ENCODE measurements at places on chromosomes 2 and 18. TPM values are rescaled to one million over a fixed set of nuclear protein-coding genes. Genes with fewer than 3 reads are reported as not detected.

GRCh38 chr2:44802777-44803424 is 138.6 kb upstream of the SIX3 start:
- H3K27ac ChIP-seq = no peak overlapping the region
- DNase-seq = no peak
- no peaks in the 10 kb centered on the region for H3K4me1 ChIP-seq
- H3K27me3 ChIP-seq = peaks cover 36% of the 10 kb centered on the region
- no peaks in the 10 kb centered on the region for H3K36me3 ChIP-seq

RGPD8 gene
- total RNA-seq = 11.0 TPM

HSPE1 gene
- 291 TPM for total RNA-seq

GRCh38 chr18:9096007-9096371 is 6.5 kb upstream of the NDUFV2 start:
- DNase-seq = no peak
- H3K4me1 ChIP-seq = peaks cover 8% of the 10 kb centered on the region
- no peaks in the 10 kb centered on the region for H3K36me3 ChIP-seq
- H3K4me3 ChIP-seq = no peak overlapping the region
- no peak overlapping the region for H3K27ac ChIP-seq

- no peak overlapping the region for H3K27ac ChIP-seq
- no peaks in the 10 kb centered on the region for H3K27me3 ChIP-seq
- H3K4me1 ChIP-seq = no peaks in the 10 kb centered on the region
- no peak overlapping the region for H3K4me3 ChIP-seq
- DNase-seq = no peak
Observed at GRCh38 chr2:144650907-144651306, 131.0 kb upstream of the ZEB2 start.

DNA sequence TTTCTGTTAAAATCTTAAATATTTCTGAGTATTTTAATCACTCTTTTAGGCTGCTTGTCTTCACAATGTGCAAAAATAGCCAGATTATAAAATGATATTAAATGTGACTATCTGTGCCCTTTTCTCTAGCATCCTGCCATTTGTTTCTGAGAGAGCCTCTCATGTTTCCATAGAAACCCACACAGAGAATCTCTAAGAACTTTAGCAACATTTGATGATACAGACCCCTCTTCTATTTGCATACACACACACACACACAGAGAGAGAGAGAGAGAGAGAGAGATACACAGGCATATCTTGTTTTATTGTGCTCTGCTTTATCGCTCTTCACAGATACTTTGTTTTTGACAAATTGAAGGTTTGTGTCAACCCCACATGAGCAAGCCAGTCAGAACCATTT is 134.5 kb upstream of the DDX18 start:
- no peak for DNase-seq
- H3K27me3 ChIP-seq = no peaks in the 10 kb centered on the region
- no peak overlapping the region for H3K27ac ChIP-seq
- H3K4me3 ChIP-seq = no peak overlapping the region
- H3K36me3 ChIP-seq = no peaks in the 10 kb centered on the region

- no peak overlapping the region for H3K4me3 ChIP-seq
- H3K27ac ChIP-seq = no peak overlapping the region
- DNase-seq = no peak
Observed at GRCh38 chr2:140013545-140014203, 1233.5 kb upstream of the NXPH2 start.

DNA sequence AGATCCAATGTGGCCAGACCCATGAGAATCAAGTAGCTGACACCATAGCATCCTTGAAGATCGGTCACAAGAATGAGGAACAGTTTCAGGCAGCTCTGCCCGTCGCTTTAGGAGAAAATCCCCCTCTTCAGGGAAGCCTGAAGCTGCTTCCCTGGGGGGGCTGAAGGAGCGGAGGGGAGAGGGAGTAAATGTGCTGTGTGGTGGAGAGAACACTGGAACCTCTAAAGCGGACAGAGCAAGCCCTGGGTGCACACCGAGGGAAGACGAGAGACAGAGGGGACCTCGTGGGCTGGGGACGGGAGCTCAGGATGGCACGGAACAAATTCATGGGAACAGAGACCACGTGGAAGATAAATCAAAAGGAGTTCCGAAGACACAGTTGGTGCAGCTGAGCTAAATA is 154.3 kb downstream of the NDUFA10 start:
- no peaks in the 10 kb centered on the region for H3K4me1 ChIP-seq
- H3K27me3 ChIP-seq = no peaks in the 10 kb centered on the region
- no peak for DNase-seq
- no peak overlapping the region for H3K27ac ChIP-seq
- H3K36me3 ChIP-seq = no peaks in the 10 kb centered on the region
- no peak overlapping the region for H3K4me3 ChIP-seq

BOK gene
- total RNA-seq = 41.5 TPM

DNA sequence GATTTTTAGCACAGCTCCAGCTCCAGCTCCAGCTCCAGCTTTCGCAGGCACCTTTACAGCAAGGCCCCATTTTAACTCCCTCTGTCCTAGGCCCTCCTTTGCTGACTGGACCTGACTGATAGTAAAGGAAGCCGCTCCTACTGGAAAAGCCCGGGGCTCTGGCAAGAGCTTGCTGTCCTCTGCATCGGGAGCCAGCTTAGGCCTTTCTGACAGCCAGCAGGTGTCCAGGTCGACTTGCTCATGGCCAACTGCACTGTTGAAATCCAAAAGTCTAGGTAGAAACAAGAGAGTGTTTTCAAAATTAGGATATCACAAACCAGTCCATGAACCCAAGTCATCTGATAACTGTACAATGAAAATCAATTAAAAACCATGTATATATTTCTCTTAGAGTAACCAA is 161.1 kb downstream of the LAMA1 start:
- H3K27me3 ChIP-seq = no peaks in the 10 kb centered on the region
- DNase-seq = no peak
- no peaks in the 10 kb centered on the region for H3K4me1 ChIP-seq
- no peak overlapping the region for H3K4me3 ChIP-seq
- no peaks in the 10 kb centered on the region for H3K36me3 ChIP-seq
- H3K27ac ChIP-seq = no peak overlapping the region

LDLRAD4 gene
- total RNA-seq = 1.2 TPM

DNA sequence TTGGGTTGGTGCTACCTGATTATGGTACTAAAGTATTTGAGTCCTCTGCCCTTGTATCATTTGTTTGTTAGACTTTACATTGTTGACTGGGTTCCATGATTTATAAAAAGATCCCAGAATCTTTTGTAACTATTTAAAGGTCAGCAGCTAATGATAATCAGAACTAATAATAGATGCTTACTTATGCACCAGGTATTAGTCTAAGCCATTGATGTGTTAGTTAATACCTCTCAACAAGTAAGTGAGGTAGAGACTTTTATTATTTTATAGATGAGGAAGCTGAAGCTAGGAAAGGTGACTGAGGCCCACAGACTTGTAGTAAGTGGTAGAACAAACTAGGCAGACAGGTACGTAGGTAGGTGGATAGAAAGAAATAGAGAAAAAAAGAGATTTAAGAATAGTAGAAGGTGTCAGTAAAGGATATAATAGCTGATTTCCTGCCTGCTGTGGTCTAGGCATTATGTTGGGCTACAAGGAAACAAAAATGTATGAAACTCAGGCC is 68.1 kb downstream of the CRIM1 start:
- no peak overlapping the region for H3K4me3 ChIP-seq
- H3K36me3 ChIP-seq = no peaks in the 10 kb centered on the region
- H3K4me1 ChIP-seq = no peaks in the 10 kb centered on the region
- H3K27me3 ChIP-seq = no peaks in the 10 kb centered on the region

DNA sequence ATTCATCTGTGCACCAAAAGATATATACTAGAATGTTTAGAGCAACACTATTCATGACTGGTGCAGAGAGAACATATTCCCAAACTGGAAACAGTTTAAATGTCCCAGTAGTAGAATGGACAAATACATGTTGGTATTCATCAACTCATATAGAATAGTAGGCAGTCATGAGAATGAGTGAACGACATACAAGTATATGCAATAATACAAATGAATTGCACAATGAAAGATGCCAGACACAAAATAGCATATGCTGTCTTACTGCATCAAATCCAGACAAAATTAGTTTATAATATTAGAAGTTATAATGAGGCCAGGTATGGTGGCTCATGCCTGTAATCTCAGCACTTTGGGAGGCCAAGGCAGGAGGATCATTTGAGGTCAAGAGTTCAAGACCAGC is 8.3 kb upstream of the PRKAG3 start:
- H3K36me3 ChIP-seq = no peaks in the 10 kb centered on the region
- H3K4me1 ChIP-seq = peaks cover 14% of the 10 kb centered on the region
- H3K27me3 ChIP-seq = no peaks in the 10 kb centered on the region
- H3K27ac ChIP-seq = no peak overlapping the region

IL1B gene
- not detected for total RNA-seq

GRCh38 chr18:7567474-7568425 is 634 bp downstream of the PTPRM start:
- H3K27me3 ChIP-seq = no peaks in the 10 kb centered on the region
- no peak overlapping the region for H3K4me3 ChIP-seq
- H3K36me3 ChIP-seq = no peaks in the 10 kb centered on the region
- no peak overlapping the region for H3K27ac ChIP-seq
- DNase-seq = no peak
- H3K4me1 ChIP-seq = no peaks in the 10 kb centered on the region

DNA sequence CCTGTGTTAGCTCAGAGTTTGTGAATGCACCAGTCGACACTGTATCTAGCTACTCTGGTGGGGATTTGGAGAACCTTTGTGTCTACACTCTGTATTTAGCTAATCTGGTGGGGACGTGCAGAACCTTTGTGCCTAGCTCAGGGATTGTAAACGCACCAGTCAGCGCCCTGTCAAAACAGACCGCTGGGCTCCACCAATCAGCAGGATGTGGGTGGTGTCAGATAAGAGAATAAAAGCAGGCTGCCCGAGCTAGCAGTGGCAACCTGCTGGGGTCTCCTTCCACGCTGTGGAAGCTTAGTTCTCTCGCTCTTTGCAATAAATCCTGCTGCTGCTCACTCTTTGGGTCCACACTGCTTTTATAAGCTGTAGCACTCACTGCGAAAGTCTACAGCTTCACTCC is 324.2 kb downstream of the RAD51AP2 start:
- DNase-seq = no peak
- H3K4me3 ChIP-seq = no peak overlapping the region
- no peaks in the 10 kb centered on the region for H3K4me1 ChIP-seq
- H3K27me3 ChIP-seq = peaks cover 45% of the 10 kb centered on the region
- H3K27ac ChIP-seq = no peak overlapping the region
- H3K36me3 ChIP-seq = no peaks in the 10 kb centered on the region

ZNF385B gene
- 9.3 TPM for total RNA-seq

GRCh38 chr2:59296279-59296678 is 1055.2 kb upstream of the FANCL start:
- DNase-seq = no peak
- H3K4me1 ChIP-seq = no peaks in the 10 kb centered on the region
- H3K27ac ChIP-seq = no peak overlapping the region
- H3K4me3 ChIP-seq = no peak overlapping the region
- no peaks in the 10 kb centered on the region for H3K27me3 ChIP-seq

GRCh38 chr2:10426726-10427617 is 21.2 kb downstream of the ODC1 start:
- DNase-seq = no peak
- H3K36me3 ChIP-seq = peaks cover 13% of the 10 kb centered on the region
- no peaks in the 10 kb centered on the region for H3K27me3 ChIP-seq
- no peak overlapping the region for H3K4me3 ChIP-seq

DARS1 gene
- 94.8 TPM for total RNA-seq

All from HCT116 (cell line).